Activated T-cell treated with anti-CD3 and anti-CD28 coated beads for 1 hour (primary cell): ENCODE measurements at places on chromosomes 3 and 15.

- no peak for DNase-seq
Observed at GRCh38 chr3:129398803-129399144, 29.7 kb downstream of the EFCAB12 start.

DNA sequence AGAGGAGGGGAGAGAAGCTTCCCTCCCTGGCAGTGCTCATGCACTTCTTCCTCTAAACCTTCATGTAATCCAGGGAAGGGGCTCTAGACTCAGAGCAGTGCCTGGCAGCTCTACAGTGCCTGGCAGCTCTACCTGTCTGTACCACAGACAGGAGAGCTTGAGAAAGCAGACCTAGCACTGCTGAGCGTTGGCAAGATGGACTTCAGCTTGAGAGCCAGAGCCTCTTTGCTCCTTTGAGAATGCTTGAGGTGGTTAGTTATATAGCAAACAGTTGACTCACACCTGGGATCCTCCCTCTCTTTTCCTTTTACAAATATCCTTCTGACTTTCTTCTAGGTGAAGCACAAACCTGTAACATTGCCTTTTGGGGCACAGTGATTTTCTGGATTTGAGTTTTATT lies 20.9 kb downstream of the FBXO22 start:
- no peak for DNase-seq

- DNase-seq, result no peak
Observed at GRCh38 chr3:122353893-122354401, 28.9 kb downstream of the CSTA start.

GRCh38 chr3:159260049-159260662 lies 458.3 kb downstream of the MFSD1 start:
- no peak for DNase-seq

DNA sequence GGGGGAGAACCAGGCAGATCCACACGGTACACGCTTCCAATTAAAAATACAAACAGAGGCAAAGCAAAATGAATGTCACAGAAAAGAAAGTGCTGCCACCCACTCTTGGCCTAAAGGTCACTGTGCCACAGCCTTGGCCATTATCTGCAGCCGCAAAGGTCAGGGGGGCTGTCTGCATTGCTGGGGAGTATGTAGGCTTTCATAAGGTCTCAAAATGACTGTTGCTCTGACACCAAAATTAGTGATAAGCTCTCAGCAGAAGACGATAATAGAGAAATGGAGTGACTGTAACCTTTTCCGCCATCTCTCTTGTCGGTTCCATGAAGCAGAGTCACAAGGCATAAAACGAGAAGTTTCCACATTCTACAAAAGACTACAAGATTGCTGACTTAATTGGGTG lies 374.2 kb upstream of the ICE2 start:
- no peak for DNase-seq

- no peak for DNase-seq
Observed at GRCh38 chr3:54008099-54008498, 114.3 kb upstream of the CACNA2D3 start.

GRCh38 chr3:98817547-98818041 lies 54.5 kb downstream of the ST3GAL6 start:
- DNase-seq, result no peak

DNA sequence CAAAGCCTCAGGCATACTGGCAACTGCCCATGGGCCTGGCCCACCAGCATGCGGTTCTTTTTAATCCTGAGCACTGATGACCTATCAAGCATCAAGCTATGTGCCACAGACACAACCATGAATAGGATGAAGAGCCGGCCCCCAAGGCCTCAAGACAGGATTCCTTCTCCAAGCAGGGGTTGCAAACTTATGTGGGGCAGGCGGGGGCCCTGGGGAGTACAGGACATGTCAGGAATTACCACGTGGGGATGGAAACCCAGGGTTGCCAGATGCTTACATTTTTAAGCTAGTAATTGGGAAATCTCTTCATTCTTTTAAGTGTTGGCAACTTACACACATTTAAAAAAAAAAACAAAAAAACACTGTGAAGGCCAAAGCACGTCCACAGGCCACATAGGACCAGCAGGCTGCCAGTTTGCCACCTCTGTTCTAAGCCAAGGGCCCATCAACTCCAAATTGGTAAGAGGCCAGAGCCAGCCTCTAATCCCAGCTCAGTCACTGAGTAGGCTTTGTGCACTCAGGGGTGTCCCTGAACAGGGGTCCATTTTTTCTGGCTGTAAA lies 32.8 kb downstream of the BDH1 start:
- no peak for DNase-seq

DNA sequence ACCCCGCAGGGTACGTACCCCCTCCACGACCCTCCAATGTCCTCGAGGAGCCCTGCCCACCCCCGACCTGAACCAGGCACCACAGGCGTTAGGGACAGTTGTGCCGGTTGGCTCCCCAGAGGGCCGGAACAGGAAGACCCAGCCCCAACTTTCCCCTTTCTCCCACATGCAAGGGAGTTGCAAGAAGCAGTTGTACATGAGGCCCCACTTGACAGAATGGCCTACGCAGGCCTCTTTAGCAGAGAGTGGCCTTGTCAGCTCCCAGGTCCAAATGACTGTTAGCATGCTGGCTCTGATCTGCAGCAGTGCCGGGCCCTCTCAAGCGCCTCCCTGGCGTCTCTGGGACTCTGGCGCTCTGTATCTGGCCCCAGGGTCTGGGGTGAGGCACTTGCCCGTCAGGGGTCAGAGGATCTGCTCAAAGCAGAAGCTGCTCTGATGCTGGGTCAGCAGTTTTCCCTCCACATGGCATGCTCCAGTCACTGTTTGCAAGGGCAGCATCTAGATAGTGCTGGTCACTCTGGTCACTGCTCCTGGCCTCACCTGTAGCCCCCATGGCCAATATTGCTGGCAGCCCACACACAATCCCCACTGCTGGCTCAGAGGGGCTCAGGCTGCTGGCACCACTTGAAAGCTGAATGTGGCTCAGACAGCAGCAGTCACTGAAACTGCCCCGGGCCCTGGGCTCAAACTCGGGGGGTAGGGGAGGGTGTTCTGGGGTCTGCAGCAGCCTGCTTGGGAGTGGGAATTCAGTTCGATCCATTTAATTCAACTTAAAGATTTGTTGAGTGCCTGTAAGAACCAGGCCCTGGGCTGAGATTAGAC lies 254.5 kb downstream of the FAM43A start:
- no peak for DNase-seq

- peak; percentile 51 for DNase-seq
Observed at GRCh38 chr3:46378426-46378942, 7.7 kb downstream of the CCR5 start.

DNA sequence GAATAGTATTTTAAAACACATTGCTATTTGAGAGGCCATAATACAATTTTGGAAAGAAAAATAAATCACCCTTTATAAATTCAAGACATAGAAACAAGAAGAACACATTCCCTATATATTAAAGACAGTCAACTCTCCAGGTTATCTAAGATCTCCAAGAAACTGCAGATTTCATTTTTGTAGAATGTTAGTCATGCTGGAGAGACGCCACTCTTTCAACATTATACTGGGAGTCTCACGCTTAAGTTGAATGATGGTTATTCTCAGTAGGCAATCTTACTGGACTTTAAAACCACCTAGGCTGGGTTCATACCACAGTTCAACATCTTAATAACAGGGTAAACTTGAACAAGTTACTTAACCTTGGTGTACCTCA lies 3.6 kb upstream of the CHRM5 start:
- DNase-seq, result no peak

DNA sequence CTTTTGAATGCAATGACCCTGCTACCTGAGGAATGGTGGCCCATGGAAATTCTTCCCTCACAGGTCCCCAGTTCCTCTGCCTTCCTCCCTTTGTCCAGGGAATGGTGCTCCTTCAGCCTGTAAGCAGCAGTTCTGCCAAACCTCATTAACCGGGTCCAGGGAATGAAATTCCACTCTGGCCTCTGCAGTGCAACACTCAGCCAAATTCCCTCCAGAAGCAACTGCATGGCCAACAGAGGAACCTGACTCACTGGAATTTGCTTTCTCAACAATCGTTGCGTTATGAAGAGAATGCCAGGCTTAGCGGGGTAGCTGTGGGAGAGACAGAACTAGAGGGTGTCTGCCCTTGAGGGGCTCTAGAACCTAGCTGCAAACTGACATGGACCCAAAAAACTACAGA lies 449.4 kb upstream of the PROK2 start:
- DNase-seq, result no peak

DNA sequence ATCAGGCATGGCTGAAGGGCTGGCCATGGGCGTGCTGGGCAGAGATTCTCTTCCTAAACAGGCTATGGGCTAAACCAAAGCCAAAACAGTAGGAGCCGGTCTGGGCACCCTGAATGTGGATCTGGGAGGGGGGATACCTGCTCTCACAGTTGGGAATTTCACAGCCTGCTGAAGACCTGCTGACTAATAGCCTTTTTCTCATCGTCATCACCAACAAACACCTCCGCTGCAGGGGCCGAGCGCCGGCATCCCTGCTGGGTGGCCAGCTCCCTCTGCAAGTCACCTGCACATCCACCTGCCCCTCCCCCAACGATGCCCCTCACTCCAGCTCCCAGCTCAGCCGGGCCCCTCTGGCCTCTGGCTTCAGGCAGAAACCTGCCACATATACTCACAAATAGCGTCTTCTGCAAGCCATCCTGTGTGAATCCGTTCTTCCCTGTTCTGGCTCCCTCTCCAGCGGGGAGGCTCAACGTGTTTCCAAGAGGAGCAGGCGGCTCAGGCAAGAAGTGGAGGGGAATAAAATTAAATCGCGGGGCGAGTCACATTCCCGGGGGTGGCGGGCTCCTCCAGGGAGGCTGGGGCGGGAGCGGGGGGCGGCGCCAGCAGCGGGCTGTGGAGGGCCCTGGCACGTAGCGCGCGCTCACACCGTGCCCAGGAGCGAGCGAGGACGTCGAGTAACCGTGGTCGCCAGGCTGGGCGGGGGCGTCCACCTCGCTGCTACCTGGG lies 466 bp downstream of the IQSEC1 start:
- no peak for DNase-seq

DNA sequence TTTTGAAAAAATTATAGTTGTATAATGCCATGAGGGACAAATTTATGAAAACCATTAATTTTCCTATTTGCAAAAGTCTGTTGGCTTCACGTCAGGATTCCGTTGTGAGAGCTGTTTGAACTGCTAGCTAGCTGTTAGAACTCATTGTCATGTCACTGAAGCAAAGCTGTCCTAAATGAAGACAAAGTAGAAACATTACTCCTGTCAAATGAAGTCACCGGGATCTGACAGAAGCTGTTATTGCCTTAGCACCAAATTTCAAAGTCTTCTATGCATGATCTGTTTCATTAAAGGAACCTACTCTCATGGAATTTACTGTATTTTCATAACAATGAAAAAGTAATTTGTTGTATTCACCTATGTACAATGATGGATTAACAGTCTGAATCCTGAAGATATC lies 479.8 kb downstream of the PLOD2 start:
- DNase-seq, result no peak

- no peak for DNase-seq
Observed at GRCh38 chr3:10294030-10294586, 1.4 kb upstream of the GHRL start.

DNA sequence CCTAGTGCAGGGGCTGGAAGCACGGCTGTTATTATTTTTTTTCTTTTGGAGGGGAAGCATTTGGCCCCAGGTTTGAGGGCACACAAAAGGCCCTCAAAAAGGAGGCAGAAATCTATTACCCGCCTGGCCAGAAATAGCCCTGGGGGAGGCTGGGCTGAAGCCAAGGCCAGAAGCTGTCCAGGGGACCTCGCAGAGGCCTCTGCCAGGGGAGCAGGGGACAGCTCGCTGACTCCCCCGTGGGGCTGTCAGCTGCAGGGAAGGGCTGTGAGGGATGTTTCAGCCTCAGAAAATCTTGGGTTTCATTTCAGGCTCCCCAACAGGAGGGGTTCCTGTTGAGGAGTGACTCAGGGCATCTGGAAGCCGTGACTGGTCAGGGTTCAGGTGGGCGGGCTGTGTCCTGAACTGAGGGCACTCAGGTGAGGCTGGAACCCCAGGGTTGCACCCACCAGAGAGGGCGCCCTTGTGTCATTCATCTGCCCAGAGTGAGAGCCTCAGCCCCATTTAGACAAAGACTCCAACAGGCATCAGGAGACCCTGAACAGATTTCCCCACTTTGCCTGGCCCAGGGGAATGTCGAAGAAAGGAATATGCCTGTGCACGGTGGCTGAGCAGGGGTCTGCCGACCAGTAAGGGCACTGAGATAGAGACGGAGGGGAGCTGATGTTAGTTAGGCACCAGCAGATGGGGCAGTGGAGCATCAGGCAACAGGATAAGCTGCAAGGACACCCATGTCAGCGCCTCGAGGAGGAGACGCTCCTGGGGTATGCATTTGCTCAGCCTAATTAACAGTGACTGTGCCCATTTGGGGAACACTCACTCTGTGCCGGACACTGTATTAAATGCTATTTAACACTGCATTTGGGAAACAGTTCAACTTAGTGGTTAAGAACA lies 43.5 kb upstream of the SLC6A11 start:
- no peak for DNase-seq

GRCh38 chr3:160916472-160916871 lies 160.4 kb downstream of the PPM1L start:
- no peak for DNase-seq

DNA sequence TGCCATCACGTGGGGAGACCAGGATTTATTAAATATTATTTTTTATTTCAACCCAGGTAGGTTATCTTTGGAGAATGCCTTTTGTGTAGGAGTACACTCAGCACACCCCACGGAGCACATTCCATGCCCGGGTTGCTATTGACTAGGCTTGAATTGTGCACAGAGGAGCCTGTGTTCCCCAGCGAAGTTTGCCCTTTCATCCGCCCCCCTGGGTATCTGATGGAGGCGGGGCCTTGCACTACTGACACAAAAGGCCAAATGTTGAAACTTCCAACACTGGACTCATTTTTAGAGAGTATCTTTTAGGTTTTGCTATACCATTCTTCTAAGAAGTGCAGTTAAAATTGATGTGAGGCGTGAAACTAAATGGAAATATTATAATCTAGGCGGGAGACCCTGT lies 39.3 kb upstream of the PPP4R2 start:
- no peak for DNase-seq

- DNase-seq, result no peak
Observed at GRCh38 chr3:160097478-160097877, 108.8 kb downstream of the IL12A start.

GRCh38 chr3:186166491-186167288 lies 57.8 kb upstream of the ETV5 start:
- no peak for DNase-seq

DNA sequence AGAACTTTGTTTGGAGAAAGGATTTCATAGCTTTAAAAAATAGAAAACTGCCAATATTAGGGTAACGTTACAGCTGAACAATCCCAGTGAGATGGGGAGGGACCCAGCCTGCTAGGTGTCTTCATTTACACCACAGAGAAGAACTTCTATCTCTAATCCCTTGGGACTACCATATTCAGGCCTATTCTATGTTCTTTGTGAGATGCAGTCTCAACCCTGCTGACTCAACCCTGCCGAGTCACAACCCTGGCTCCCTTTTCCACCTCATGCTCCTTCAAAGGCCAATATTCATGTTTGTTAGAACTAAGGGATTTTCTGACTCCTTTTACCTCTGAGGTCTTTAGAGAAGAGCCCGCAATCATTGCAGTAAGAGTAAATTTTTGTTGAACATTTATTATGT lies 350.5 kb downstream of the EPHB1 start:
- no peak for DNase-seq

GRCh38 chr3:42914771-42915515 lies 9.0 kb downstream of the ZNF662 start:
- no peak for DNase-seq
